ENCODE measurements at places on chromosomes 3 and 15.

- no peak for DNase-seq
Measured at GRCh38 chr15:92638291-92638708, 17.3 kb downstream of the FAM174B start.

DNA sequence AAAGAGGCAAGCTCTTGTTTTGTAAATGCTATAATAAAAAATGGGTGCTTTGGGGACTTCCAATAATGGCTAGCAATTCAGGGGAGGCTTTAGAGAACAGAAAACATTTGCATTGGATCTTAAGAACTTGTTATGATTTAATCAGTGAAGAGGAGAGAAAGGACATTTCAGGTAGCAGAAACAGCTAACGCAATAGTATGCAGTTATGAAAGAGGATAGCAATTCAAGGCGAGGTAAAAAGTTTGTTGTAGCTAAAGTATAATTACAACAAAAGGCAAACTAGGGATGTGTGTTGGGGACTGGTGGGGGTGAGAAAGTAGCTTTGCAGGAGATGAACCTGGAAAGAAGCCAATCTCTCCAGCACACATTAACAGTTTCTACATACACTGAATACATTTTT lies 558.7 kb upstream of the SEMA6D start:
- no peak for DNase-seq

GRCh38 chr15:33788906-33789540 lies 179.3 kb upstream of the CHRM5 start:
- DNase-seq: no peak

DNA sequence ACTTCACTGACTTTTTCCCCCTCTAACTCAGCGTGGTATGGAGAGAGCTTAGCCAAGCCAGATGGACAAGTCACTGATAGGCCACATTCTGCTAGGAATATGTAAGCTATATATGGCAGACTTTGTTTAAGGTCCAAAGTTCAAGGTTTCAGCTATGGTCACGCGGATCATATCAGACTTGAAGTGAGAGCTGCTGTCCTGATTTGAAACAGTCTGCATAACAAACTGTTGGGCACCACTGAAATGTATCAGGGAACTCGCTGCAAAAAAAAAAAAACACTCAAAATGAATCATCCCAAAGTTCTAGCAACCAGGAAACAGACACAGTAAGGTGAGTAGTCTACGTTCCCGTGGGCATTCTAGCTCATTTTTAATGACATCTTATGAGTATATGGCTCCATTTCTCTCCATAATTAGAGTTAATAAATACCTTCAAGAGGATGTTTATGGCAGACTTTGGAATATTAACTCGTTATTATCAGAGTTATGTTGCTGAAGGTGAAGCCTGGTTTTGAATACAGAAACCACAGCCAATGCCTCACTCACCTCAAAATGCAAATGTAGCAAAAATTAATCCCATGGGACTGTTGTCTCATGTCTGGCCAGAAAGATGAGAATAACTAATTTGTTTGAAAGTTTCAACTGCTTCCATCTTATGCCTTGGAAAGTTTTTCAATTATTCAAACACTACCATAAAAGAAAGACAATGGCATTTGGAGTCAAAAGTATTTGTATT lies 12.3 kb downstream of the DPH3 start:
- DNase-seq: no peak

- no peak for DNase-seq
Measured at GRCh38 chr15:100592898-100593297, 9.1 kb downstream of the LINS1 start.

Measured in D721Med (cell line).